ENCODE measurements at places on chromosomes 1 and 21.

GRCh38 chr1:6325482-6325881 is 64.6 kb upstream of the GPR153 start:
- no peak for DNase-seq

DNA sequence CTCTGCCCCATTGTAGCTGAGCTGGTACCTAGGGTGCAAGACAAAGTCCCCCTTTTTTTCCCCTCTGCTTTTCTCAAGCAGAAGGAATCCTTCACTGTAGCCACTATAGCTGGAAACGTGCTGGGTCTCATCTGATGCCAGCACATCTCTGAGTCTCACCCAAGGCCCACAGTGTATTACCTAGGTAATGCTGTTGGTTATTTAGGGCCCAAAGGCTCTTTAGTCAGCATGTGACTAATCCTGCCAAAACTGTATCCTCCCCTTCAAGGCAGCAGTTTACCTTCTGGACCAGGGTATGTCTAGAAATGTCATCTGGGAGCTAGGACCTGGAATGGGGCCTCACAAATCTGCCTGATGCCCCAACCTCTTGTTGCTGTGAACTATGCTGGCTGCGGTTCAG is 423.4 kb downstream of the NUF2 start:
- DNase-seq, result no peak

GRCh38 chr1:66176012-66176715 is 357.8 kb upstream of the SGIP1 start:
- no peak for DNase-seq

DNA sequence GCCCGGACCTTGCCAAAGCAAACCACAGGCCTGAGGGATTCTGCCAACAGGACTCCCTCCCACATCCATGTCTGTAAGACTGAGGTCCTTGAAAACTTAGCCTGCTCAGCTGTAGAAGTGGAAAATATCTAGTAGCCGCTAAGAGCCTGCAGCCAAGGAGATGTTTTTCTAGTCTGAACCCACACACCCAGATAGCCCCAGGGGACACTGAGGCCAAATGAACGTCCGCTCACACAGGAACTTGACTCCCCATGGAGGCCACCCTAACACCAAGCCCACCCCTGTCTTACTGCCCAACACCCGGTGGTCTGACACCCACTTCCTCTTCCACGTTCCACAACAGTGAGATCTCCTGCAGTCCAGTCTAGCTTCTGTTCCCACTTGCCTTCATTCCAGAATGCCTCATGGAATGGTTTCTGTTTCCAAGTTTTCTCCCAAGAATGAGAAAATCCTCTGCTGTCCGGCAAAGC is 174.8 kb downstream of the PLPP3 start:
- DNase-seq, result no peak

GRCh38 chr1:44208226-44208625 is 5.0 kb upstream of the DMAP1 start:
- DNase-seq, result no peak

DNA sequence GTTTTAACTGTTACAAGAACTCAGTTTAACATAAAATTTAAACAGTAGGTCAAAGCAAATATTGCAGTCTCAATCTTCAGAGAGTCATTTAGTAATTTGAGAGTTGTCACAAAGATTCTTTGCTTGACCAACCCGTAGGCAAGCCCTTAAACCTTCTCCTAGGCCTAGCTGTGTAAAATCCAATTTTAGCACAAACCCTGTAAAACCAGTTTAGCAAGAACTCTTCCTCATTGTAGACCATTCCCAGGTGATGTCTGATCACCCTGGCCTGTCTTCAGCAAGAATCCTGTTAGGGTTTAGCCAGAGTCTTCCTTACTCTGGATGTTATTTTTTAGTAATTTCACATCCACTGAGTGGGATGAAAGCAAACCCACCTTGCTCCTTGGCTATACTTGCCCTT is 30.1 kb downstream of the LRIG2 start:
- DNase-seq, result no peak

GRCh38 chr1:37323486-37324377 is 150.6 kb upstream of the ZC3H12A start:
- DNase-seq, result no peak

GRCh38 chr1:3419415-3420204 is 34.9 kb upstream of the ARHGEF16 start:
- no peak for DNase-seq

- no peak for DNase-seq
These were observed 38.3 kb upstream of the DUSP10 start for GRCh38 chr1:221780175-221780574.

- no peak for DNase-seq
These were observed 94.2 kb downstream of the PLXNA2 start for GRCh38 chr1:208149776-208150514.

DNA sequence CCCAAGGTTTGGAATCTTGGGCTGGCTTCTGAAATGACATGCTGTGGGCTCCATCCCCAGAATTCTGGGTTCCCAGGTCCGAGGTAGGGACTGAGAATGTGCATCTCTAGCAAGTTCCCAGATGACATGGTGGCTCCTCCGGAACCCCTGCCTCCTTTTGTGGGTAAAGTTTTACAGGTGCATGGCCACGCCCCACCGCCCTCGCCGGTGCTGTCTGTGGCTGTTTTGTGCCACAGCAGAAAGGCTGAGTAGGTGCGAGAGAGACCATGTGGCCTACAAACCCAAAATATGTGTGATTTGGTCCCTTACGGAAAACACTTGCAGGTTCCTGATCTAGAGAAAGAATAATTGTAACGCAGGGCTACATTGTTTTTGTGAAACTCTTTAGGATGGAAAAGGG is 30.9 kb downstream of the SKI start:
- peak; percentile 23 for DNase-seq

DNA sequence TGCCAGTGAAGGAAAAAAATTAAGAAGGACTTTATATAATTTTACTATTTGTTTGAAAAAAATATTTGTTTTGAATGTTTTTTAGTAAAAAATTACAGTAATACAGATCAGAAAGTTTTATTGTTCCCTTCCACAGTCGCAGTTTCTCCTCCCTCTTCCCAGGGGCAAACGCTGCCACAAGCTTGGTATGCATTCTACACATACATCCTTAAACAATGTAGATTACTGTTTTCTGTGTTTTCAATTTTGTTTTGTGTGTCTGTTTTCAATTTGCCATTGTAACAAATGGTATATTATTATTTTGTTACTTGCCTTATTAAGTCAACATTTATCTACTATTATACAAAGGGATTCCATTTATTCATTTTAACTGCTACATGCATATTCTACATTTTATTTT is 257.1 kb downstream of the HMCN1 start:
- DNase-seq, result no peak

DNA sequence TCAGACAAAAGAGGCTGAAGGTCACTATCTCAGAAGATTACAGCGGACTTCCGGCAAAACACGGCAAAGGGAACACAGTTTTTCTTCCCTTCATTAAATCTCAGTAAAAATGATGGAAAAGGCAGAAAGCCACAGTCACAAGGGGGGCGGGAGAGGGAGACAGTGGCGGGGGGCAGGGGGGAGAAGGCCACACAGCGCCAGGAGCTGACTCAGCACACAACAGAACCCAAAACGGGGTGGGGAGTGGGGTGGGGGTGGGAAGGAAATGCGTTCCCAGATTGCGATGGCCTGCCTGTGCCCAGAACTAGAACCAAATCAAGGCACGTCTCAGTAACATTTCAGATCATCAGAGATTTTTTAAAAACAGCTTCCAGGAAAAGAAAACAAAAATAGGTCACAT is 13.4 kb downstream of the CFAP74 start:
- DNase-seq, result no peak

- DNase-seq, result peak; percentile 33
These were observed 23.4 kb upstream of the TSPAN2 start for GRCh38 chr1:115112496-115113375.

DNA sequence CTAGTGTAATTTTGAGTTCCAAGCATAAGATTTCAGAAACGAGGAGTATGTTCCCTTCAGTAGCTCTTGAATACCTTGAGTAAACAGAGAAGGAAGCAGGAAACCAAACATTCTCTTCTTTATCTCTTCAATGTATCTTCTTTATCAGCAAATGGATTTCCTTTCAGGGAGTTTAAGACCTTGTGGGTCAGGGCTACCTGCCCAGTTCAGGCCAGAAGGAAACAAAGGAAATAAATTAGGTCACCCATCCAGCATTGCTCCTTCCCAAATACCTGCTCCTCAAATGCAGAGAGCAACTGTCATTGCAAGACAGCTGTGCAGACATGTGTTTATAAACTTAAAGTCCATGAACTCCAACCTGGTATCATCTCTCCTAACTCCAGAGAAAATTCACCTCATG is 130.1 kb upstream of the SOD1 start:
- no peak for DNase-seq

DNA sequence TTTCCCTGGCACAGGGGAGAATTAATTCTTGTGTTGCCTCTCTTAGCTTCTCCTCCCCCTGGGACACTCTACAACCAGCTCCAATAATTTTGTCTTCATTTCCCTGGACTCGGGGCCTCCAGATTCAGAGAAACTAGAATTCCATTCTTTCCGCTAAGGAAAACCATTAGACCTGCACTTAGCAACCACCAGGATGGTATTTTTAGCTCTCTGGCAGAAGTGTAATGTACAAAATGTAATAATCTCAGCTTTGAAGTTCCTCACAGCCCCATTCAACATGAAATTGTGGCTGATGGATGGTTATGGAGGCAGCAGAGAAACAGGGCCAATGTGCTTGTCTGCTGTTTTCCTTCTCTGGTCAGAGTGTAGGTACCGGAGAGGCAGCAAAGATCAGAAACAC is 113.8 kb downstream of the KCND3 start:
- DNase-seq, result no peak

DNA sequence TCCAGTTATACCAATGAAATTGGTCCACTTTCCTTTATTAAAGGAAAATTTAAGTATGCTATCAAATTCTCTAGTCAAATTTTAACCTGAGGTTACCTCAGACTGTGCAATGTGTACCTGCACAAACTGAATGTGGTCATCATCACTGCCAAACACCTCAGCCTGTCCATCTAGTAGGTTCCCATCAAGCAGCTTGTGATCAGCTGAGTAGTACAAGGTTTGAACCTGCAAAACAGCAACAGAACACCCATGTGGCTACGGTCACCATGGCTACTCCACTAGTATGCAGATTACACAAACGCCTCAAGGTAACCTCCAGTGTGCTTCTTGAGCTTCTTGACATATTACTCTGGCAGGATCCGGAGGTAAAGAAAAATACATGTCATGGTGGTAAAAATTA is 11.6 kb downstream of the IVNS1ABP start:
- no peak for DNase-seq

DNA sequence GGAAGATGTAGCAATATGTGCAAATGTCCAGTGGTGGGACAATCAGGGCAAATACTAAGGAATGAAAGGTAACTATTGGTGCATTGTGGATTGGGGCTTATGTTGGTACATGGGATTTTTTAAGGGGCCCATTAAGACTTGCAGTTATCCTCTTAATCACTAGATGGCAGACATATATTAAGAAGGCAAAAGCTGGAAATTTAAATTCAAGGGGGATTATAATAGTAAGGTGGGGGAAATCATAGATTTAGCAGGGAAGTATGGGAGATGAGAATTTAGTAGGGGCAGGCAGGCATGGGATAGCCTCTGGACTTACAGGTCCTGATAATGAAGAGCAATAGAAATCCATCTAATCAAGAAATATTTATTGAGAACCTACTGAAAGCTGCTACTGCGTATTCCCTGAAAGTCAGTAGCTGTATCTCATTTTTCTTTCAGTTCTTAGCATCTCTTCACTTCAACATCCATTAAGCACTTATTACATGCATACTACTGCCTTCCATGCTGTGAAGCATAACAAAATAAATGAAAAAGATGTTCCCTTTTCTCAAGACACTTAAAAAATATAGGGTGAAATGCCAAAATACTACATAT is 251.8 kb downstream of the CRB1 start:
- no peak for DNase-seq

GRCh38 chr1:44019466-44019948 is 11.8 kb downstream of the SLC6A9 start:
- no peak for DNase-seq

GRCh38 chr1:194644528-194644927 is 1458.1 kb upstream of the B3GALT2 start:
- DNase-seq, result no peak

DNA sequence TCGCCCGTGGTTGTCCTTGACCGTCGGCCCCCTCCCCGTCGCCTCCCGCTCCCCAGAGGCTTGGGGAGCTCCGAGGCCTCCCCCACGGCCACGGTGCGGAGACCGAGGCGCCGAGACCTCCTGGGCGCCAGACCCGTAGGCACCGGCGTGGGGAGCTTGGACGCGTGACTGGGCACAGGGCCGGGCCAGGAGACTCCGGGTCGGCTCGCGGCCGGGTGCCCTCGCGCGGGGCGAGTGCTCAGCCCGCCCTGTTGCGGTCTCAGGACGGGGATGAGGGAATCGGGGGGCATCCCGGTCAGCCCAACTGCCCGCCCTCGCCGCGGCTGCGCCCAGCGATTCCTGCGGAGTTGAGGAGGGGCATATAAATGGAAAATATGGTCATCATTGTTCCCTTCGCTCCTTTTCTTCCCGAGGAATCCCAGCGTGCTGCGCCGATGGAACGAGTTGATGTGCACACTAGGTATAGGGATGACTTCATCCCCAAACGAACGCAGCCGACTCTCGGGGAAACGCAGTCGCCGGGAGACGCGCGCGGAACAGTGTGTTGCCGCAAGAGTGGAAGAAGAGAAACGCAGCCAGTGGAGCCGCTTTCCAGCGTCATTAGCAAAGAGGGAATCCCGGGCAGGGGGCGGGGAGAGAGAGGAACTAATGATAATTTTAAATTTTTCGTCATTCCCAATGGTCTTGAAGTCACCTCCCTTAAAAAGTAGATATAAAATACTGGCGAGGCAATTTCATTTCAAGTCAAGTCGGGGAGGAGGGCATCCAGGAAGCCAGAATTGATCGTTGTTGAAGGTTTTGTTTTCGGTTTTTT is 747 bp upstream of the ENAH start:
- DNase-seq, result no peak

DNA sequence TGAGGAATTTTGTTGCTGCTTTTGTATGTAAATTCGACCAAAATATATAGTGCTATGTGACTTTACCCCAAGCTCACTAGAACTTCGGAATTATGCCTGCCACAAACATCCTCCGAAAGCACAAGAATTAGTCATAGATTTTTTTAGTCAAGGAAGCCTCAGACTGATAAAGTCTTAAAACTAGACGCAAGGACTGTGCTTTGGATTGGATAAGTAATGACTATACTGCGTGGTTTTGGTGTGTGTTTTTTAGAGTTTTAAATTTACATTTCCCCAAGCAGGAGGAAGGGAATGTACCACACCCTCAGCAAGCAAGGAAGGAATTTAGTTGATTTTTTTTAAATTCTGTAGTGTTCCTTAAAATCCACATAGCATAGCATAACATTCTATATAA is 10.3 kb downstream of the WLS start:
- no peak for DNase-seq

DNA sequence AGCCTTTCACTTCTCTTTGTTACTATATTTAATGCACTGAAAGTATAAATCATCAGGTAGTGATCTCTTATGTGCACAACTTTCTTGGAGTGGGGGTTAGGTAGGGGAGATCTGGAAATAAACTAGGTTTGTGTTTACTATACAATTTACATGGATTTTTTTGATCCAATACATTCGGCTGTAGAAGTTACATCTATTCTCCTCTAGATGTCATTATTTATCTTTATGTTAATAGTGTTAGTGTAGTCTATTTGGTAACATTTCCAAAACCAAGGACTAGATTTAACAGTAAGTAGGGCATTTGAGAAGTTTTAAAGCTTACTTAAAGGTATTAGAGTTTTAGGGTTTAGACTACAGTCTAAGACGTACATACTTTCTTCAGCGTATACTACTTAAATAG is 5.4 kb downstream of the VPS45 start:
- DNase-seq, result no peak

- no peak for DNase-seq
These were observed at the start of gene ACOT11 for GRCh38 chr1:54547601-54548388. Gene ACOT11, plus strand, starts transcription at chr1:54548228. Its CDS starts 82 bp downstream, at chr1:54548310.

All from stimulated activated CD8-positive, alpha-beta memory T cell treated with anti-CD3 and anti-CD28 coated beads, Interleukin-7, amount 100 ng/mL, for 24 hours (primary cell).